ENCODE measurements at places on chromosomes 2 and 18.

DNA sequence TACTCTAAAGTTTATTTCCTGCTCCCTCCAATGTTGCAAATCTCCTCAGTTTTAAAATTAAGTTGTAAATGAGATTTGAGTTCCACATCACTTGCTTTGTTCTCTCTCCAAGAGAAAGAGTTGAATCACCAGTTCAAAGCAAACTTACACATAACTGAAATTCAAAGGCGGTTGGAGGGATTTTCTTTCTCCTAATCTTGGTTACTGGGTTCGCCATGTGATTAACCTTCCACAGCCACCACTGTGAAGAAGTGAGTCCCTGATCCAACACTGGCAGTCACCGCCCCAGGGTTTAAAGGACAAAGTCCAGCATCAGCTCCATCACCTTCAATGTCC lies 247.1 kb downstream of the MYCN start:
- no peak for DNase-seq

- no peak for DNase-seq
These were observed 165.3 kb upstream of the STK17B start for GRCh38 chr2:196336715-196337114.

DNA sequence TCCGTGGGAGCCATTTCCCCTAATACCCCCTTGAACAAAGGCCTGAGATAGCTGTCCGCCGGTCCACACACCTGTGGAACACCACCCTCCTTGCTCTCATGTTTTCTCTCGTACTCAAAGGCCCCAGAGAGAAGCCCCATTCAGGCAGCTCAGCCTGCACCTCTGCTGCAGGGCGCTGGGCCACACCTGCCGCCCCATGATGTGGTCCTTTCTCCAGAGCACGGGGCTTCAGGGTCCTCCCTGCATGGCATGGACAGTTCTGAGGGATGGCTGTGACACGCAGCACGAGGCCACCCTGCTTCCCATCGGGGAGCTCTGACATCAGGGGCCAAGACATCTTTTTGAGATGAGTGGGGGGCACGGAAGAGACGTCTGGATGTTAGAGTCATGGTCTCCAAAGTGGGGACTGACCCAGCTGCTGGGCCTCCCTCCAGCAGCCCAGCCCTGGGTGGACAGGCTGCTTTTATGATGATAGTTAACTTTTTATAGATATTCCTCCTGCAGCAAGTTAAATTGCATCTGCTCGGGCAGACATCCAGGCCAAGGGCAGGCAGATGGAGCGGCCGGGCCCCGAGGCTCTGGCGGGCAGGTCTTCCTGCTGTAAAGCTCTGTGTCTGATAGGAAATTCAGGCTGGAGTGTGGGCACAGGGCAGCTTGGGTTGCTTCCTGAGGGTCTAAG lies 56.7 kb downstream of the SDC1 start:
- no peak for DNase-seq

GRCh38 chr2:215958257-215958656 lies 55.1 kb downstream of the MREG start:
- DNase-seq = no peak

- no peak for DNase-seq
These were observed 7.7 kb upstream of the ALPI start for GRCh38 chr2:232448304-232448690.

DNA sequence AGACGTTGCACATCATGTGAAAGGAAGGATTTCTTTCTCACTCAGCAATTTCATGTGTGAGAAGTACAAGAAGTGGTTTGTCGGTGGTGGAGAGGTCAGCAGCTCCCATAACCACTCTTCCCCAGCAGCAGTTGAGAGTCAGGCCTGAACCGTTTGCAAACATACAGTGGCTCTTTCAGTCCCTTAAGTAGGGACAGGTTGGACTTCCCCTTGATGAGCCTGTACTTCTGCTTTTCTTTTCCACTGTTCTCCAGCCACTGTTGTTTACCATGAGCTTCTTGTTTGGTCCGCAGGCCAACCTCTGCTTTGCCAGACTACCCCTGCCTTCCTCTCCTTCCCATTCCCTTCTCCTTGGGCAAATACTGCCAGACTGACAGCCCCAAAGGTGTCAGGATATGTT lies 391.3 kb upstream of the CELF4 start:
- DNase-seq = no peak

DNA sequence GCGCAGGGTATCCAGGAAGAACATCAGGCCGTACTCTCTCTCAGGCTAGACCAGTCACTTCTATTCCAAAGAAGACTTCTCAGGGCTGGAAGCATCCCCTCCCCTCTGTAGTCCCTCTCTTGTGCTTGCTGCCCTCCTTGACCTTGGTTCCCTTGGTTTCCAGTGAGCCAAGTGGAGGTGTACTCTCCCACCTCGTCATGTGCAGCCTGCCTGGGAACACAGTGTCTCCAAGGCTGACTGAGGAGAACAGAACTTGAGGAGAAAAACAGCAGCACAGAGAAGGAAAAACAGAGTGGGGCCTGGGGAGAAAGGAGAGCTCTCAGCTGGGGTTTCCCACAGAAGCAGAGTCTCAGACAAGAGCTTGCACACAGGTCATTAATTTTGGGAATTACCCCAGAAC lies 52.7 kb downstream of the HAUS1 start:
- DNase-seq = no peak

GRCh38 chr2:209351636-209352035 lies 72.2 kb upstream of the MAP2 start:
- DNase-seq = peak; percentile 45

GRCh38 chr2:240557808-240558207 lies at the start of gene ANKMY1:
ANKMY1 (minus strand) TSS chr2:240557988; CDS start chr2:240557335, 653 bp downstream.
- peak; percentile 21 for DNase-seq

- no peak for DNase-seq
These were observed 54.3 kb downstream of the ST3GAL5 start for GRCh38 chr2:85834466-85834865.

DNA sequence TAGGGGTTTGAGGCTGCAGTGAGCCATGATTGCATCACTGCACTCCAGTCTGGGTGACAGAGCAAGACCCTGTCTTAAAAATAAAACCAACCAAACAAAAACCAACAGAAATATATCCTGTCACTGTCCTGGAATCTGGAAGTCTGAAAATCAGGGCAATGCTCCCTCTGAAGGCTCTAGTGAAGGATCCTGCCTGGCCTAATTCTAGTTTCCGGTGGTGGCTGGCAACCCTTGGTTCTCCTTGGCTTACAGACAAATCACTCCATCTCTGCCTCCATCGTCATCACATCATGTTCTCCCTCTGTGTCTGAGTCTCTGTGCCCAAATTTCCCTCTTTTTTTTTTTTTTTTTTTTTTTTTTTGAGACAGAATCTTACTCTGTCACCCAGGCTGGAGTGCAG lies 15.9 kb upstream of the VPS4B start:
- no peak for DNase-seq

GRCh38 chr2:95062242-95063085 lies 37.0 kb downstream of the MAL start:
- no peak for DNase-seq

DNA sequence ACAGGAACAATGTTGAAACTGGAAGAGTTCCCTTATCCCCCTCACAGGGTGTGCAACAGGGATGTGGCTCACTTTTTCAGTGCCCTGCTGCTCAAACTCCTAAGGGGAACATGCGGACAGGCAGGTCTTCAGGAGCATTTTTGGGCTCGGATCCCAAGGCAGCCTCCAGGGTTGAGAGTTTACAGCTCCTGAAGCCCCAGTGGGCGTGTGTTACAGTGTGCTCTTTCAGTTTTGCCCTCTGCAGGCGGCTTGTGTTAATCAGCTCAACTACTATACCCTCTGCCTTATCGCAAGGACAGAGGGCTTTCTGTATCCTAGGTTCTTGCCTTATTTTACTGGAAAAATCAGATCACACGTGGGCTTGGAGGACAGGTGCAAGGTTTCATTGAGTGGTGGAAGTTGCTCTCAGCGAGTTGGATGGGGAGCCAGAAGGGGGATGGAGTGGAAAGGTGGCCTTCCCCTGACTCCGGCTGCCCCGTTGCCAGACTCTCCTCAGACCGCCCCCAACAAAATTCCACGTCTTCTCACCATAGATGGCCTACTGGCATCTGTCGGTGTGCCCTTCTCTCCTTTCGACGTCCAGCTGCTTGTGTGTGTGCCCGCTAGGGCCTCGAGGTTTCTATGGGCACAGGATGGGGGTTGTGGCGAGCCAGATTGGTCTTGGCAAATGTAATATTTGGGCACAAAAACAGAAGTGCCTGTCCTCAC lies 541.9 kb downstream of the TMX3 start:
- DNase-seq = no peak

- DNase-seq = no peak
These were observed 272.9 kb upstream of the NRP2 start for GRCh38 chr2:205409411-205409810.

- no peak for DNase-seq
These were observed 28.7 kb downstream of the KIF1A start for GRCh38 chr2:240791221-240791800.

DNA sequence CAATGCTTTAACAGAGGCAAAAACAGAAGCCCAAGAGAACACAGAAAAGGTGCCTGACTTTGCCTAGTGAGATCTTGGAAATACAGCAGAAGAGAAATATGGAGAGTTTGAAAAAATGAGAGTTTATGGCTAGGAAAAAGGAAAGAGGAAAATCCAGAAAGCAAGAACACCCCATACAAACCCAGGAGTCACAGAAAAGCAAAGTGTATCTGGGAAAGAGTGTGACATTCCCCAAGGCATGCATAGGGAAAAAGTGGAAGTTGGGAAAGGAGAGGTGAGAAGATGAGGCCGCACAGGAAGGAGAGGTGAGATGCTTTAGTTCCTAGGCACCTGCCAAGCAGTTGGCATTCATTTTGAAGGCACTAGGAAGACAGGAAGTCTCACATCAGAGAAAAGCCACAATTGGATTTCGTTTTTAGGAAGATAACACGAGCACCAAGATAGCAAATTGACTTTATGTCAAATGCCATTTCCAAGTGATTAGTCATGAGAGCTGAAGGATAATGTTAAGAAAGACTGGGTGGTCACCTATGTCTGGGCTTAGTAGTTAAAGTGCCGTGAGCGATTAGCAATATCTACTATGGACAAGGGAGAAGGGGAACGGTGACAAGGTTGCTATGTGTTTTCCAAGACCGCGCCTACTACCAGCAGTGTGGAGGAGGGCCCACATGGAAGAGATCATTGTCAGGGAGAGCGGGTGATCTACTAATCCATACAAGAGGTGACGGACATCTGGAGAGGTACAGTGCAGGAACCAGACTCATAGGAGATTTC lies 224.1 kb upstream of the PARD3B start:
- DNase-seq = no peak

GRCh38 chr18:11407940-11408339 lies 201.5 kb upstream of the SLC35G4 start:
- peak; percentile 93 for DNase-seq

DNA sequence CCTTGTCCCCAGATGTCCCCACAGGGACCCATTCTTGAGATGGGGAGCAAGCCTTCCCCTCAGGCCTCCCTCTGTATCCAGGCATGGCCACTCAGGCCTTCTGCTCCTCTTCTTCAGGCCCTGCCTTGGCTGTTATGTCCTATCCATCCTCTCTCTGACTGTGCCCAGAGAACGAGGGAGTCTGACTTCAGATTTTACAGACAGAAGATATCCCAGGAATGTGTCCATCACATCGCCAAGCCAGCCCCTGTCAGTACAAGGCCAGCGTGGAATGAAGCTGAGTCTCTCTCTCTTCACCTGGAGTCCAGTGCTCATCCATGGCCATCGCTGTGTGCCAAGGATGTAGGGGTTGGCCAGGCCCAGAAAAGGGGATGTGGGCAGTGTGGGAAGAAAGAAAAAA lies 57.6 kb downstream of the SDC1 start:
- DNase-seq = no peak

DNA sequence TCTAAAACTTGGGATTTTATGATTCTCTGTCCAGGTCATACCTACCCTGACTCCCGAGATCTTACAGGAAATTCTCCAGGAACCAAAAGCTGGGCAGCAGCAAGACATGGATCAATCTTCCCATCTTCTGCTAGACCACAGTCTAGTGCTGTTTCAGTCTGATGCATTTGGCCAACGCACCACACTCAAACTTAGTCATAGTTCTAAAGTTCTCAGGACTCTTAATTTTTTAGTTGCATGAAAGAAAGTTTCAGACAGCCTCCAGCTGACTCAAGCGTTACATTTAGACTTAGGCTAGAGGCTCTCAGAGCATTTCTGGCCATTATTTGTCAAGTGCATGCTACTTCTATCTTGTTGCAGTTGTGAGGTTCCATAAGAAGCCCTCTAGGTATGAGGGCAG lies 230.1 kb upstream of the CCDC150 start:
- DNase-seq = no peak

- no peak for DNase-seq
These were observed 1815.6 kb upstream of the LRRTM1 start for GRCh38 chr2:82120115-82120514.

DNA sequence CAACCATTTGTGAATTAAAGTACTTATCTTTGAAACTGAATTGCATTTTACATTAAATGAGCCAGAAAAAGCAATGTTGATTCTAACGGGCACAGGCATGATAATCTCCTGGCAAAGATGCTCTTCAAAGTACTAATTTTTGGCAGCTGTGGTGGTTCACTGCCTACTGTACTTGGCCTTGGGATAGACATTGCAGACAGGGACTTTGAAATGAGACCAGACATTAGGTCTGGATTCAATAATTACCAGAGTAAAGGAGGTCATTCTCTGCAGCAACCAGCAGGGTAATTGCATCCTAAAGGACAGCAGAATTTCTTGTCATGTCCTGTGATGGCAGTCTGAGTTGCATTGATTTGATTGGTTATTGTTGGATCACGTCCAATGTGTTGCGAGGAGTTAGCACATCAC lies 986.5 kb downstream of the TDRD15 start:
- DNase-seq = no peak

GRCh38 chr18:2554696-2555095 lies 16.6 kb downstream of the METTL4 start:
- DNase-seq = no peak

GRCh38 chr2:134189009-134189720 lies 64.7 kb upstream of the MGAT5 start:
- no peak for DNase-seq

DNA sequence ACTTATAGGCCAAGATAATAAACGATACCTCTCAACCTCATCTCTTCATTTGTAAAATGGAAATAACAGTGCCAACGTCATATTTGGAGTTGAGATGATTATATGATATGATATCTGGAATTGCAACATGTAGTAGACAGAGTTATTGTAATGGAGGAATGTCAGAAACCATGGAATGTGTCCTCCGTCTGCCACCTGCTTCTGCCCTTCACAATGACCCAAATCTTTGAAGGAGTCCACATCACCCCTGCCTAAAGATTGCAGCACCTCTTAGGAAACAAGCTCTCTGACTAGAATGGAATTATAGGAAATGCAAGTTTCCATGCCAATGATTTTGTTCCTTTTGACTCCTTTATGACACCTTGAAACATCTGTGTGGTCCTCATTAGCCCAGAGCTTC lies 14.9 kb downstream of the NR4A2 start:
- DNase-seq = no peak

DNA sequence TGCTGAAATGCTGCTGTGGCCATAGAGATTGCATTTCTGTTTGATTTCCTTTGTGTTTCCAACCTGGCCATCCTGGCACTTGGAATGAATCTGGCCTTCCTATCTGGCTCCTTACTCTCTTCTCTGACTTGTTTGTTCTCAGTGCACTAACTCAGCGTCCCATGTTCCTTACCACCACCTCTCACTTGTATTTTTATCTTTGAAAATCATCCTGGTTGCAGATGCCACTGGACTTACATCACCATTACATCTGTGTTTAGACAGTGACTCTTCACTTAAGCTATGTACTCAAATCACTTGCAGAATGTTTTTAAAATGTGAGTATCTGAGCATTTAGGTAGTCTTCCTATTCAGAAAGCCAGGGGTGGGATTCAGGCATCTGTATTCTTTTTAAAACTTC lies 239.5 kb downstream of the WDR7 start:
- peak; percentile 70 for DNase-seq

All from fibroblast of skin of left biceps (primary cell).